Colonic mucosa (tissue), 4 donors: ENCODE measurements at places on chromosomes 5 and 9.

DNA sequence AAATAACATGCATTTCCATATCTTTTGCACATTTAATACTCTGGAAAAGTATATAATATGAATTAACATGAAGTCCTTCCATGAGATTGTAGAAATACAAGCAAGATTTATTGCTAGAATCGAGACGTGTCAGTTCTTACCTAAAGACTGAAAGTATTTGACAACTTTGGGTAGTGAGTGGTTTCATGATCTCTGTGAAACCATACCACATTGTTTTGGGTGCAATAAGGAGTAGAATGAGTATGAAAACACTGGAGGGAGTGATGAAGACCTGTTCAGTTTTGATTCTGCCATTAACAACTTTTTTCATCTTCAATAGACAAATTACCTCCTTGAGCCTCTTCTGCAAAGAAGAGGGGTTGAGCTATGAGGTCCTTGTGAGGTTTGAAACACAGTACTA, 133.7 kb downstream of the NUDT12 start:
- DNase-seq = no peak

DNA sequence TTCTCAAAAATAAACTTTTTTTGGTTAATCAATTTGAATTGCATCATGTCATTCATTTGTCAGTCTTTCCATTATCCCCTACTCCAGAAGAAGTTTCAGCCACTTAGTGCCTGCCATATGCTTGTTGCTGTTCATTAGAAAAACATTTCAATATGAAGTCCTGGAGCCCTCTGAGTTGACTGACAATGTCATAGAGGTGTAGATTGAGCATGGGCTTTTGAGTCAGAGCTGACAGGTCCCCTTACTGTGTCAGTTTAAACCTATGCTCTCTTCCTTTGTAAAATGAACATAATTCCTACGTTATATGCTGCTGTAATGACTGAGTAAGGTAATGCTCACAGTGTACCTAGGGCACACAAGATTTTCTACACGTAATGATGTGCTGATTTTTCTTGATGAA, 114.0 kb downstream of the CTNND2 start:
- DNase-seq = no peak

GRCh38 chr5:166262395-166262794, 2029.0 kb upstream of the WWC1 start:
- DNase-seq = no peak

DNA sequence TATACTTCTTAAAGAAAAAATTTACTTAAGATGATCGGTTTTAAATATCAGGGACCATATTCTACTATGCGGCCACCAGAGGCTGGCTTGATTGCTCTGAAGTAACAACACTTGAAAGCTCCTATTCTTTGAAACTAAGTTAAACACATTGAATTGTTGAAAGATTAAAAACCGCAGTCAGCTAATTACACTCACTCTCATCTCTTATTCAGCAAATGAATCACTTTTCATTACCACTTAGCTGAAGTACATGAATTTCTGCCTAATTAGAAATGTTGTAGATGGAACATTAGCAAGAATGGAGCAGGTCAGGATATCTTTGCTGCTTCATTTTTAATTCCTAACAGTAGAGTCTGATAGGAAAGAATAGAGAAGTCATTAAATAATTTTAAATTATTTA, 42.3 kb downstream of the LSM11 start:
- DNase-seq = no peak

DNA sequence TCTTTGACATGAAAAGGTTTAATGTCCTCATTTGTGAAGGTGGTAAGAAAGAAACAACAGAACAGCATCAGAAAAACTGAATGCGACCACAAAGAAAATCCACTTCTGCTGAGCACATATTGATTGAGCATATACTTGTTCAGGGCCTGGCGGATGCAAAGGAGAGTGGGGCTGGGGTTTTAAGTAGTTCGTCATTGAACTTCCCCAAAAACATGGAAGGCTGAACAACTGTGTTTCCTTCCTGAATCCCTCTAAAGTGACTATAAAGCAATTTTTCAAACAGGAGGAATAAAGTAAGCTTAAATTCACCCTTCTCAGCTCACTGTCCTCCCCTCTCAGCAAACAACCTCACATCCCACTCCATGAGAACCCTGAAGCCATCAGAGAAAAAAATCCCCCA, 262.9 kb downstream of the AGTPBP1 start:
- DNase-seq = no peak
